Stimulated activated CD8-positive, alpha-beta memory T cell treated with anti-CD3 and anti-CD28 coated beads, Interleukin-4, amount 100 ng/mL, for 48 hours (primary cell): ENCODE measurements at places on chromosomes 12 and 14.

DNA sequence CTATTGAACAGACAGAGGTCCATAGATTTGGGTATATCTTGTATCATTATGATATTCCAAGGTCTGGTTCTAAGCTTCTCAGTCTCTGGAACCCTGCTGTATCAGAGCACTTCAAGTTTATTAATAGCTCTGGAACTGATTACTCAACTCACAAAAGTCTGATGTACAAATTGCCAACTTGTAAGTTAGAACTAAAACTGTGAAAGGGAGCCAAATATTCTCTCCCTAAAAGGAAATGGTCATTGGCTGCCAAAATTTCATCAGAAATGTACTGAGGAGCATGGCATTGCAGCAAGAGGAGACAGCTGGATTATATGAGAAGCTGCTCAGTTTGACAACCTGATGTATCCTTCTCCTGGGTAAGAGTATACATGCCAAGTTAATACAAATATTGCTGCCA is 828.8 kb upstream of the SEL1L start:
- no peak for DNase-seq

DNA sequence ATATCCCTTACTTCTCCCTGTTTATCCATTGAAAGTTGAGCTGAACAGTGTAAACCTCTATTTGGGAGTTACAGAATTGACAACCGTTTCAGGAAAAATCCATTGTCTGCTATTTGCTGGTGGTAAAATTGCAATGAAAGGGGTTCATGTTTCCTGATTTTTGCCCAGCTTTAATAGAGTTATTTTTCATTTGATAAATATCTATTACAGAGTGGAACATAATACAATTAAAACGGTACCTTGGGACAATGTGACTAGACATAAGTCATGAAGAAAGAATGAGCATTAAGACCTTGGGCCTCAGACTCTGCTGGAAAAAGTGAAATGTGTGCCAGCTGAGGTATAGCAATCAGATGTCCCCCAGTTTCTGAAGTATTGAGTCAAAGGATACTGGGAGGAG is 13.1 kb downstream of the PTPRR start:
- no peak for DNase-seq

DNA sequence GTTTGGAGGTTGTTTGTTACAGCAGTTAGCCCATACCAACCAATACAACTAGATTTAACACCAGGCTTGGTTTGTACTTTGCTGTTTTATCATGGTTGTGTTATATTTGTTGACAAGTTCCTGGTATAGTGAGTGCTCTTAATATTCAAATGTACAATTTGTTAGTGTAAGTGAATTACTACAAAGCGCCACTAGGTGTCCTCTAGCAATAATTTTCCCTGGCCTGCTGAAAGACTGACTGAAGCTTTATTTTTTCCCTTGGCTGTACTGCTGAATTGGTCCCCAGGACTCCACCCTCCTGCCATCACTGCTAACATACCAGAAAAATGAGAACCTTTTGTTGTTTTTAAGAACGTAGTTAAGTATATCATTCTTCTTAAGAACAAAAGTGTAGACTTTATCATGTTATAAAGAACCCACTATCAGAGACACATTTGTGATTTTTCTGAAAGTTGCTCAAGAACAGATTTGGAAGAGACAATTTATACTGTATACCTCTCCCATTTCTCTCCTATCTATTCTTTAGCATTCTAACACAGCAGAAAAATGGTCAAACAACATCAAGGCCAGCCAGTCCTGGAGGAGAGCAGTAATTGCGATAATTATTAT is 75.3 kb upstream of the FAR2 start:
- no peak for DNase-seq

GRCh38 chr12:46368138-46368537 is 4.4 kb downstream of the SLC38A2 start:
- DNase-seq = no peak

GRCh38 chr12:32906399-32907165 is 10.0 kb upstream of the PKP2 start:
- DNase-seq = no peak
